ENCODE measurements at places on chromosomes 3 and 15.

GRCh38 chr3:4957978-4958377 lies 21.3 kb upstream of the BHLHE40 start:
- no peak for DNase-seq

GRCh38 chr3:40287248-40287647 lies 22.3 kb upstream of the EIF1B start:
- no peak for DNase-seq

GRCh38 chr3:99543796-99544195 lies 94.6 kb upstream of the COL8A1 start:
- no peak for DNase-seq

GRCh38 chr15:96066126-96066525 lies 264.4 kb upstream of the NR2F2 start:
- DNase-seq, result no peak

GRCh38 chr15:66164788-66165187 lies 88.8 kb downstream of the MEGF11 start:
- DNase-seq, result no peak

- no peak for DNase-seq
Observed at GRCh38 chr15:101378171-101378755, 83.2 kb upstream of the SNRPA1 start.

DNA sequence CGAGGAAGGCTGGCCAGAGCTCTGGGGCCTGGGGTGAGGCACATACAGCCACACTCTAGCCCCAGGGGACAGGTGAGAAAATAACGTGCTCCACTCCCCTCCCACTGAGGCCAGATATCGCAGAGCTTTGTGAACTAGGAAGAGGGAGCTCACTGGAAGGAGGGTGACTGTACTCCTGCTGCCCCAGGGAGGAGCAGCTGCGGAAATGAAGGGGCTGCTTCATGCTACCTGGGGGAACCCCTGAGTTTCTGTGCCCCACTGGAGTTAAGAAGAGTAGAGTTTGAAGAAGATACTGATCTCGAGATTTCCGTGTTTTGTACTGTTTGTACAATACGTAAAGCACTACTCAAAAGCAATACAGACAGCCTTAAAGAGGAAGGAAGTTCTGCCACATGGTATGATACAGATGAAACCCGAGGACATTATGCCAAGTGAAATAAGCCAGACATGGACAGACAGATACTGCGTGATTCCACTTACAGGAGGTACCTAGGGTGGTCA lies 44.6 kb downstream of the CMTM6 start:
- no peak for DNase-seq

DNA sequence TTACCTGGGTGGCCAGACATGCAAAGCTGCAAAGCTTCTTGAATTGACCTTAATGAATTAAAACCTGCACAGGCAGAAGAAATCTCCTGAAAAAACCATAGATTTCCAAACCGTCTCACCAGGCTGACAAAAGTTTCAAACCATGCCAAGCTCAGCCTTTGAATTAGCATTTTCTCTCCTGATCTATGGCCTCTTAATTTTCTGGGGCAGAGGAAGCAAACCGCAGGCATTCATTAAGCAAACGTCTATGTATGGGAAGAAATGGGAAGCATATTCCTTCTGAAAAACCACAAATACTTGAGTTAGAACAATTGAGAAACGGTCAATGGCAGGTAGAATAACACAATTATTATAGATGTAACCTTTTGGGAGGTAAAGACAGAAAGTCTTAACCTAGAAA lies 500.2 kb upstream of the NR2F2 start:
- DNase-seq, result no peak

DNA sequence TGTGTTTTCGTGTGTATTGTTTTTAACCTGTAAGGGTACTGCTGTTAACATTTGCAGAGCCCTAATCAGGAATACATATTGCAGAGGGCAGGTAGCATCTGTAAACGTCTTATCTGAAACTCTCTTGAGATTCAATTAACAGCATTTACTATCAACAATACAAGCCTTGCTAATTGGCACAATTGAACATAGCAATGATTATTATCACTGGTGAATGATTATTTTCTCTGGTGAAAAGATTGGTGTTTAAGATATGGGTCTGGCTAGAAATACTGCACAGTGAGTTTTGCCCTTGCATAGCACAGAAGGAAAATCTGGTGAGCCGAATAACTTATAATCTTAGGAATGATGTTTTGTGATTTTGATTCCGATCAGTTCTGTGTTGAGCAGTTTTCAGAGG lies 5.9 kb upstream of the CNTN4 start:
- DNase-seq, result no peak

Data from MG63 (cell line).